Neural crest cell (in vitro differentiated cells): ENCODE measurements at places on chromosomes 6 and 20. TPM values are rescaled to one million over a fixed set of nuclear protein-coding genes. Genes with fewer than 3 reads are reported as not detected.
A peak's percentile ranks its signal among the peaks of the same experiment; 100 is the strongest.

- no peak overlapping the region for H3K27ac ChIP-seq
- H3K36me3 ChIP-seq: peaks cover 12% of the 10 kb centered on the region
- H3K27me3 ChIP-seq: no peaks in the 10 kb centered on the region
- DNase-seq: no peak
- no peaks in the 10 kb centered on the region for H3K4me1 ChIP-seq
- no peak overlapping the region for H3K4me3 ChIP-seq
These were observed 21.4 kb upstream of the MYL9 start for GRCh38 chr20:36519944-36520343.

GRCh38 chr6:149717255-149717587 lies 680 bp downstream of the LATS1 start:
- peak overlapping the region; percentile 99 for H3K27ac ChIP-seq
- H3K4me1 ChIP-seq: peaks cover 33% of the 10 kb centered on the region
- peak overlapping the region; percentile 91 for H3K4me3 ChIP-seq
- H3K27me3 ChIP-seq: no peaks in the 10 kb centered on the region
- DNase-seq: no peak
- H3K36me3 ChIP-seq: peaks cover 4% of the 10 kb centered on the region

GRCh38 chr6:98971303-98971702 lies 23.6 kb upstream of the FBXL4 start:
- DNase-seq: no peak
- H3K36me3 ChIP-seq: no peaks in the 10 kb centered on the region
- peaks cover 4% of the 10 kb centered on the region for H3K4me1 ChIP-seq
- no peaks in the 10 kb centered on the region for H3K27me3 ChIP-seq
- H3K27ac ChIP-seq: no peak overlapping the region

DNA sequence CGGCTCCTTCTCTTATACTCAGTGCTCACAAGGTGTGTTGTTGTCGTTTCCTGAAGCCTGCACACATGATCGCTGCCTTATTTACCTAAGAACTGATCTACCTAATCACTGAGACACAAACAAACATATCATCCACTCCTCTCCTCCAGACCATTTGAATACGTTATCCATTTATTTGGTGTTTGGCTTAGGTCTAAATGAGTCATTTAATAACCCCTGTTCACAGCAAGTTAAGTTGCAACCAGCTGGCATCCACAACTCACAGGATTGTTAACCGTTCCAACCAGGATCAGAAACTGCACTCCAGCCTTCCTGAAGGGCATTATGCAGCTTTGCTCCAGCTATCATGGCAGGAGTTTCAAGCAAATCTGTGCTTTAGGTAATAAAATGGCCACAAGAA lies 511.1 kb upstream of the MAP3K7 start:
- H3K36me3 ChIP-seq: no peaks in the 10 kb centered on the region
- DNase-seq: no peak
- H3K27me3 ChIP-seq: no peaks in the 10 kb centered on the region
- no peak overlapping the region for H3K27ac ChIP-seq

DNA sequence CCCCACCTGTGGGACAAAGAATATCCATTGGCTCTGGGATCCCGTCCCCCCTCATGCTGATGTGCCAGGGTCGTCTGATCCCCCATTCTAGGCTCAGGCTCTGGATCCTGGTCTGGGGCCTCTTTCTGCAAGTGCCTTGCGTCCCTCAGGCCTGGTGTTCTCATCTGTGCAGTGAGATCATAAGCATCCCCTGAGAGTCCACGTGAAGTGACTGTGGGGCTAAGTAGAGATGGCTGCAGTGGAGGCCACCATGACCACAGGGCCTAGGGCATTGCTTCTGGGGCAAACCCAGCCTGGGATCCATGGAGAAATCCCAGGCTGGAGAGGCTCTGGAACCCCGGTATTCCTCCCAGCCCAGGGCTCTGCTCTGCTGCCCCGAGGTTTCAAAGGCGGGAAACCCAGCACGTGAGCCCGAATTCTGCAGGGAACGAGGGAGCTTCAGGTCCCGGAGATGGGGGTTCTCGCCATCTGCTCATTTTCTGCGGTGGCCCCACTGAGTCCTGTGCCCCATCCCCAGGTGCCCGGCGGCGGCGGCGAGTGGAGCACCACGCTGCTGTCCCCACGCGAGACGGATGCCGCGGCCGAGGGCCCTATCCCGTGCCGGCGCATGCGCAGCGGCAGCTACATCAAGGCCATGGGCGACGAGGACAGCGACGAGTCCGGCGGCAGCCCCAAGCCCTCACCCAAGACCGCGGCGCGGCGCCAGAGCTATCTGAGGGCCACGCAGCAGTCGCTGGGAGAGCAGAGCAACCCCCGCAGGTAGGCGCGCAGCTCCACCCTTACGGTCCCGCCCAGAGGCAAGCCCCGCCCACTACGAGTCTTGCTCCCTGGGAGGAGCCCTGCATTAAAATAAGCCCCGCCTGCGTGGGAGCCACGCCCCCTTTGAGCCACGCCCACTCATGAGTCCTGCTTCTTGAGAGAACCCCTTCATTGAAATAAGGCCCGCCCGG lies 105.5 kb upstream of the MYL9 start:
- no peaks in the 10 kb centered on the region for H3K36me3 ChIP-seq
- peaks cover 12% of the 10 kb centered on the region for H3K27me3 ChIP-seq
- DNase-seq: peak; percentile 60
- no peaks in the 10 kb centered on the region for H3K4me1 ChIP-seq

- no peak for DNase-seq
- no peaks in the 10 kb centered on the region for H3K4me1 ChIP-seq
- H3K4me3 ChIP-seq: no peak overlapping the region
These were observed 18.7 kb downstream of the MANEA start for GRCh38 chr6:95596021-95596420.

DNA sequence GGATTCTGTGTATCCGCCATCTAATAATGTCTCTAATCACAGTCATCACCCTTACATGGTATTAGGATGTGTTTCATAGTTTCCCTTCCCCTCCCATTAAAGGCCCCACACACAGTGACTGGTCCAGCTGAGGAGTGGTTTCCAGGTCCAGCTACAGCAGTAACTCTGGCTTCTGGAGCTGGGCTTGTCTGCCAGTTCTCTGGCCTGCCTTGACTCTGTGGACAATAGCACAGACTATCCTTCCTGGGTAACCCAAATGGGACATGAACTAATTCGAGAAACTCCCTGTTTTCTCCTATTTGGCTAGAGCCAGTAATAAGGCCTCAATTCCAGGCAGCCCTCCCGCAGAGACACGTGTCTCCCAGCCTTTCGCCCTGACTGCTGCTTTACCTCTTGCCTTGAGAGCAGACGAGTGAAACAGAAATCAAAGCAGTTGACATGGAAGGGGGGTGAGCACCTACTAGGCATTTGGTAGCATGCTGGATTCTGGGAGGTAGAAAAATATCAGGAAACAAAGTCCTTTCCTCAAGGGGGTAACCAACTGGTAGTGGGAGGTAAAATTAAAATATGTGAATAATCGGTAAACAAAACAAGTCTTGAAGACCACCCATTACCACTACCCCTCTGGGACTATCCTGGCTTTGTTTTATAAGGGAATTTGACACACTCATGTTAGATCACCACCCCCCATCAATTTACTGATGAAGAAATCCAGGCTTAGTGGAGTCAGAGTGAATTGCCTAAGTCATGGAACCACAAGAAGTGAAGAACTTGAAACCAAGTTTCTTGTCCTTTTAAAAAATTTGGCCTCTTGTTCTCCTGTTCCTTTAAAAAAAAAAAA lies 1.2 kb downstream of the TRAF3IP2 start:
- H3K4me1 ChIP-seq: peaks cover 51% of the 10 kb centered on the region
- H3K27me3 ChIP-seq: peaks cover 8% of the 10 kb centered on the region
- no peak overlapping the region for H3K27ac ChIP-seq
- DNase-seq: no peak
- no peaks in the 10 kb centered on the region for H3K36me3 ChIP-seq

- no peak overlapping the region for H3K4me3 ChIP-seq
- no peak overlapping the region for H3K27ac ChIP-seq
- H3K36me3 ChIP-seq: no peaks in the 10 kb centered on the region
- H3K4me1 ChIP-seq: peaks cover 24% of the 10 kb centered on the region
These were observed 9.3 kb downstream of the BMP5 start for GRCh38 chr6:55866128-55866527.

DNA sequence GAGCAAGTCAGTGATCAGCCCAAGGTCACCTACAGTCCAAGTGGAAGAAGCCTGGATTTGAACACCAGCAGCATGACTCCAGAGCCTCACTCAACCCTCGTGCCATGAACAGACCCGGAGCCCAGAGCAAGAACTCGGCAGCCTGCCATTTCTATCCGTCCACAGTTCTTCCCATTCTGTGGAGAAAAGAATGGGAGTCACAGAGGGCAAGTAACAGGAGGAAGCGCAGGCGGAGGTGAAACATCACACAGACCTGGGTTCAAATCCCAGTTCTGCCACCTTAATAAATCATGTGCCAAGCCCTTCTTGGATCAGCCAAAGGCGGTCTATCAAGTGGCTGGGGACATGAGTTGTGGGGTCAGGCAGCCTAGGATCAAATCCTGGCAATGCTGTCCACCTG lies 4.3 kb downstream of the PREX1 start:
- H3K4me1 ChIP-seq: peaks cover 62% of the 10 kb centered on the region
- peaks cover 2% of the 10 kb centered on the region for H3K36me3 ChIP-seq
- no peaks in the 10 kb centered on the region for H3K27me3 ChIP-seq
- H3K4me3 ChIP-seq: no peak overlapping the region
- no peak overlapping the region for H3K27ac ChIP-seq
- DNase-seq: no peak

DNA sequence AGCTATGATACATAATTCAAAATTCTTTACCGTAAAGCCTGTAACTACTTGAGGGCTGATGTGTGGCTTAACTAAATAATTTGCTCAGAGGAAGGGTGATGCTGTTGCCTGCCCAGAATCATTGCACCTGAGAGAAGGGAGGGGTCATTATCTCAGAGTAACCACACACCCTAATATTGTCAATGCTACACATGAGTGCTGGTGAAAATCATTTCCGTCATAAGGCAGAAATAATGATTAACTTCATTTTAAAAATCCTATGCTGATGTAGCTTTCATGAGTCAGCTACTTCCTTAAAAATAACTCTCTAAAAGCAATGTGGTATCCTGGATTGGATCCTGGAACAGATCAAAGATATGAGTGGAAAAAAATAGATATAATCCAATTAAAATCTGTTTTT lies 146.4 kb upstream of the FAM83B start:
- H3K36me3 ChIP-seq: no peaks in the 10 kb centered on the region
- no peaks in the 10 kb centered on the region for H3K27me3 ChIP-seq
- no peak overlapping the region for H3K27ac ChIP-seq
- no peak for DNase-seq

DNA sequence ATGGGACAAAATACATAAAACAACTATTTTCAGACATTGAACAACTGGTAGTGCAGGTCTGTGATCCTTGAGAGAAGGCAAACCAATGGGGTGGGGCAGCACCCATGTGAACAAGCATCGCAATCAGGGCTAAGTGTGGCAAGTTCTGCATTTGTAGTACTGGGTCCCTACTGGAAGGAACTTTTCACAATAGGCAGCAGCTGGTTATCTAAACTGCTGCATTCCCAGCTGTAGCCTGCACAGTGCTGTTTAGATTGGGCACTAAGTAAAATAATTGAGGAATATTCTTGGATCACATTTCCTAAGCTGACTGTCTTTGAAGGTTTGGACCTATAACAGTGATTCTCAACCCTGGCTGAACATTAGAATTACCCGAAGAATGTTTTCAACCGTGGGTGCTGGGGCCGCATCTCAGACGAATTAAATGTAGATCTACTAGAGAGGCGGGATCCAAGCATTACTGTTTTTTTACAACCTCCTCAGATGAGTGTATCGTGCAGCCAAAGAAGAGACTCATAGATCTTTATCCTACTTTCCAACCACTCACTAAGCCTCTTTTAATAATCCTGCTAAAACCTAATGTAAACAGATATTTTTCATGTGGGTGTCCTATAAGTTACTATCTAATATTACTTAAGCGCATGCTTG lies 12.4 kb upstream of the MAP3K4 start:
- peaks cover 13% of the 10 kb centered on the region for H3K36me3 ChIP-seq
- DNase-seq: no peak

The SRSF12 gene
- total RNA-seq: 21.9 and 23.5 TPM in 2 replicates

The FAM162B gene
- total RNA-seq: 1.9 and 2.5 TPM in 2 replicates

The DDX43 gene
- not detected in 2 replicates for total RNA-seq

The COL21A1 gene
- not detected in 2 replicates for total RNA-seq
